Mesenteric fat pad (tissue), 1 donor: ENCODE measurements at places on chromosomes 5 and 9.

DNA sequence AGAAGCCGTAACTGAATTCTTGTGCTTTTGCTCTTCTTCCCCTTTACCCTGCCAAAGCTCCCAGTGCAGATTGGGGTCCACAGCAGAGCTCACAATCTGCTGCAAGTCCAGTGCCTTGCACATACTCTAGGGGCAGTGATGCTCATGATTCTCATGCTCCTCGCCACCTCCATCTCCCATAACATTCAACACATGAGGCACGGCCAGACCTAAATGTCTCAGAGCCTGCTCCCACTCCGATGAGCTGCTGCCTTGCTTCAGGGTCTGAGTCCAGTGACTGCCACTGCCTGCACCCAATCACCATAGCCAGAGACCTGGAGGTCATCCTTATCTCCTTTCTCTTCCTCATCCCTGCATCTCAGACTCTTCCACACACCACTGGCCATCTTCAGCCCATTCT, 10.5 kb downstream of the CSF1R start:
- DNase-seq, result peak; percentile 45

DNA sequence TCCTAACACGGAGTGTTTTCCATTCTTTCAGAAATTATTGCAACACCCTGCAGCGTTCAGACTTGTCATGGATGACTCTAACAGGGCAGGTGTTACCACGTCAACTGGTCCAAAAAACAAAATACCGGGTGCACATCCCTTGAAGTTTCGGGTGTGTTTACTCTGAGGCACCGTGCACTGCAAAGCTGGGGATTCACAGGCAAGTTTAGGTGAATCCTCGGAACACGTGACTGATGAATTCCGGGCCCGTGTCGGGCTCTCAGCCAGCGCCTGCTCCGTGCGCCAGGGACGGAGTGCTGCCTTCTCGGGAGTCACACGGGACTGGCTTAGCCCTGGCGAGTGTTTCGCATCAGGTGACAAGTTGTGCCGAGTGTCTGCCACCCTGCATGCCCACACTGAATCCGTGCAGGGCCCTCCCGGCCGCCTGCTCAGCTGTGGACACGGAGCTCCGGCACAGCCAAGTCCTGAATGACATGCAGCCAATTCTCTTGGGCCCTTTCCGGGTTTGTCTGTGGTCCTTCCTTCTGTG, 66.0 kb upstream of the IRX4 start:
- peak; percentile 86 for DNase-seq

GRCh38 chr5:81182396-81183390, 50.4 kb upstream of the CKMT2 start:
- DNase-seq, result no peak

- DNase-seq, result no peak
Measured at GRCh38 chr5:149901511-149901910, 43.1 kb downstream of the PDE6A start.

GRCh38 chr5:600886-601541, 11.1 kb upstream of the CEP72 start:
- peak; percentile 87 for DNase-seq

GRCh38 chr5:82812575-82812974, 264.6 kb downstream of the TMEM167A start:
- DNase-seq, result no peak

GRCh38 chr5:173229382-173229959, 5.5 kb downstream of the NKX2-5 start:
- peak; percentile 65 for DNase-seq

- DNase-seq, result no peak
Measured at GRCh38 chr9:36046923-36047322, 10.2 kb downstream of the RECK start.

DNA sequence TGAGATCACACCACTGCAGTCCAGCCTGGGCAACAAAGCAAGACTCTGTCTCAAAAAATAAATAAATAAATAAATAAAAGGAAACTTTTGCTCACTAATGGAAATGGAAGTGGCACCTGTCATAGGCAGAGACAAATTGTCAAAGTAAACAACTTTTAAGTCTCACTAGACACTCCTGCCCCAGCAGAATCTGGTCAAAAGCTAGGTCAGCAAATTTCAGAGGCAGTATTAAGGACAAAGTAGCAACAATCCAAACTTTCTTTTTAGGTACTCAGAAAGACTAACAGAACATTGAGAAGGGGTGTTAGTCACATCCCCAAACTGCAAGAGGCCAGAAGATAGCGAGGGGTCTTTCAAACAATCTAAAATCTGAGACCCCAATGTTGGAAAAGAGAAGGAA, 101.4 kb upstream of the MSX2 start:
- no peak for DNase-seq

GRCh38 chr5:14219800-14220512, 76.8 kb downstream of the TRIO start:
- no peak for DNase-seq

DNA sequence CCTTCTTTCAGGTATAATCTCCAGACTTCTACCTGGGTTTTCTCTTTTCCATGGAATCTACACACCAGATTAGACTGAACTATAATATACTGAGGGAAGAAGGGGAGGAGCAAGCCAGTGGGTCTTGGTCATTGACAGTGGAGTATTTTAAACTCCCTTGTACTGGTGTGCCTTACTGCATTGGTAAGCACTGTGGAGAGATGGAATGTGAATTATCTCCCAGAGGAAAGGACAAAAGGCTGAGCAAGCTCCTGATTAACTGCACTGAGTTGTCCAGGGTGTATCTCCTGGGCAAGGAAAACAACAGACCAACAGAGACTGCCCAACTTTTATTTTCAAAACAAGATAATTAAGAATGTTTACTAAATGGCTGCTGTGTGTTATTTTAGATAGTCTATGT, 29.8 kb upstream of the SLCO6A1 start:
- no peak for DNase-seq

- DNase-seq, result no peak
Measured at GRCh38 chr5:122126756-122127321, 2.5 kb upstream of the ZNF474 start.

GRCh38 chr9:15549611-15550010, 3.2 kb upstream of the CCDC171 start:
- DNase-seq, result no peak

GRCh38 chr9:883011-883410, 41.5 kb downstream of the DMRT1 start:
- no peak for DNase-seq
